ENCODE measurements at places on chromosomes 2 and 18.
A peak's percentile ranks its signal among the peaks of the same experiment; 100 is the strongest.

DNA sequence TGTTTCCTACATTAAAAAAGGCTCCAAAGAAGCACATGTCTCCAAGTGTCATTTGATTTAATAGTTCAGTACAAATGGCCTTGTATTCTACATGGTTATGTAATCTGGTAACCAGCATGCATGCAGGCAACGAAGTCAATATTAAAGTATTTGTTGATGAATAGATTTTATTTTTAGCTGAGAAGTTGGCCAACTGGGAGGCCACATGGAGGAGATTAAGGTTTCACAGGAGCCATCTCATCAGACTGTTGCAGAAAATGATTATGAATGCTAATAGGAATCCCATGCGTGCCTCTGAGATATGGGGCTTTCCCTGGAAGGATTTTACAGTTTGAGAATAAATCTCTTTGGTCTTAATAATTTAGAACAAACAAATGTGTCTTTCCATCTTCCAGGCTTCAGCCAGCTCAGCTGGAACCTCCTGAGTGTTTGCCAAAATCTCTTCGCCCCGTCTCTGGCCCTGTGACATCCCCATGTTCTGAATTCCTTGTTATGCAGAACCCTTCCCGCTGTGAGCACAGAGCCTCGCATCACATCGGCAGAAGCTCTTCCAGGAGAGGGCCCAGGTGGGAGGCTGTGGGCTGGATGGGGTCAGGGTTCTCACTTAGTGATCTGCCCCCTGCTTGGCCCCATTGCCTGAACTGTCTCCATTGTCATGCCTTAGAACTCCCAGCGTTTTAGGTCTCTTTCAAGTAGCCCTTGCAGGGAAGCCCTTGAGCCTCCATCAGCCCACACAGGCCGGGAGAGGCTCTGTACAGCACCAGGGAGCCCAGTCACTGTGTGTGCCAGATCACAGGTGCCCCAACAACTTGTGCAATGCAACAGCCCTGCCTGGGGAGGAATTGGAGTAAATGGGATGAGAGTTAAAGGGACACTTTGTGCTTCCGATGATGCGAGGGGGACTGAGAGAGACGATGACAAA is 190.5 kb upstream of the TWIST2 start:
- no peak for DNase-seq

DNA sequence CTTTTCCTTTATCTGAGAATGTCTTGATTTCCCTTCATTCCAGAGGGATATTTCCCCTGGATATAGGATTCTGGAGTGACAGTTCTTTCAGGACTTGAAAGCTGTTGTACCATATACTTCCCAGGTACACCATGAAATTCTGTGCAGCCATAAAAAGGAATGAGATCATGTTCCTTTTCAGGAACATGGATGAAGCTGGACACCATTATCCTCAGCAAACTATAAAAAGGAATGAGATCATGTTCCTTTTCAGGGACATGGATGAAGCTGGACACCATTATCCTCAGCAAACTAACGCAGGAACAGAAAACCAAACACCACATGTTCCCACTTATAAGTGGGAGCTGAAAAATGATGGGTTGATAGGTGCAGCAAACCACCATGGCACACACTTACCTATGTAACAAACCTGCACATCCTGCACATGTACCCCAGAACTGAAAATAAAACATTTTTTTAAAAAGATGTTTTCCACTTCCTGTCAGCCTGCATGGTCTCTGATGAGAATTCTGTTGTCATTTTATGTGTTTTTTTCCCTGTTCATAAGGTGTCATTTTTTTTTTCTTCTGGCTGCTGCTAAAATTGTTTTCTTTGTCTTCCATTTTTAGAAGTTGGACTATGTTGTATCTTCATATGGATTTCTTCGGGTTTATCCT is 133.3 kb downstream of the DNAH6 start:
- DNase-seq = no peak

GRCh38 chr2:111202266-111203040 is 81.7 kb downstream of the BCL2L11 start:
- no peak for DNase-seq

DNA sequence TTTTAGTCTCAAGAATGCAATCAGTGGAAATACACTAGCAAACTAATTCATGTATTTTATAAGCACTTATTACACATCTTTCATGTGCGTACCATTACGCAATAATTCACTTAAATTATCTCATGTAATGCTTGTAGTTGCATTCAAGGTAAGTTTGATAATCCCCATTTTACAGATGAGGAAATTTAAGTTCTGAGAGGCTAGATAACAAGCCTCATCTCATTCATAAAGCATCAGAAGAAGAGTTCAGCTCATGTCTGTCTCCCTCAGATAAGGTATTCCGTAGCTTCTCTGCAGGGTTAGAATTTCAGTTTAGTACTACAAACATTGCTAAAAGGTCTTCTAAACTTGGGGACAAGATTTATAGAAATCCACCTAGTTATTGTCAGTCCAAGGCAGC is 47.8 kb downstream of the HNMT start:
- no peak for DNase-seq

- DNase-seq = no peak
Observed at GRCh38 chr18:73940721-73941120, 206.9 kb downstream of the FBXO15 start.

- no peak for DNase-seq
Observed at GRCh38 chr2:46097714-46098480, 199.3 kb upstream of the EPAS1 start.

DNA sequence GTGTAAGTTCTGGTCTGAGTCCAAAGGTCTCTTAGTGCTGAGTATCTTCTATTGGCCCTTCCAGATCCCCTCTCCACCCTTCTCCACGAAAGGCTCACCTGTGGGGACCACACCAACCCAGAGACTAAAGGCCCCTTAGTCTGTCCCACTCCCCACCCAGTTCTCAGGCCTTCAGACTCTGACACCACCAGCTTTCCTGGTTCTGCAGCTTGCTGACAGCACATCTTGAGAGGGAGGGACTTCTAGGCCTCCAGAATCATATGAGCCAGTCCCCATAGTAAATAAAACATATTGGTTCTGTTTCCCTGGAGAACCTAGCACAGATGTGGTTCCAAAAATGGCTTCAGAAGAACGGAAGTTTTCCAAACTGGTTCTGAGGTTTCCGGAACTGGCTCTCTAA is 38.5 kb upstream of the KLF11 start:
- no peak for DNase-seq

DNA sequence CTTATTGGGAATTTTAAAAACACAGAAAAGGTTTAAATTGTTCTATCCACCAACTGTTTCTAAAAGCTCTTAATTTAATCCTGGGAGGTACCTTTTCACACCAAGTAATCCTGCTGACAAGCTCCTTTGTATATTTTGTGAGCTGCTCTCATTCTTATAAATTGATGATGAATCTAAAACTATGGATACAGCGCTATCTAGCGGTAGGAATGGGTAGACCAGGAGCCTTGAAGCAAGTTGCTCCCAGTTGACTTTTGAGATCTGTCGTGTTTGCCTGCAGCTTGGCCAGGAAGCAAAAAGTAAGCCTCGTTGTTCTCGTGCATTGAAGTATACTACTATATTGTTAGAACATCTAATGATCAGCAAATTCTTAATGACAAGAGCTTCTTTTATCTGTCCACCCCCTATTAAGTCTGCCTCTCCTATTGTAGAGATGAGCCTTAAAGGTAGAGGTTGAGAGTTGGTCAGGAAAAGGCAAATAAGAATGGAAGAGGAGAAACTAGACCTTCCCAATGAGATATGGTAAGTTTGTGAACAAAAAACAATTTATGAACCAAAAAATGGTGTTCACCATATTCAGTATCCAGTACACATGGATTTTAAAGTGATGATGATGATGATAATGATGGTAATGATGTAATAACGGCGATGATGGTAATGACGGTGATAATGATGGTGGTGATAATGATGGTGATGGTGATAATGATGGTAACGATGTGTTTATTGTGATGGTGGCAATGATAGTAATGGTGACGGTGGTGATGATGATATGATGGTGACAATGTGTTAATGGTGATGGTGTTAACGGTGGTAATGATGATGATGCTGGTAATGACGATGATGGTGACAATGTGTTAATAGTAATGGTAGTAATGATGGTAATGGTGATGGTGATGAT is 212.1 kb upstream of the NCKAP5 start:
- peak; percentile 49 for DNase-seq

DNA sequence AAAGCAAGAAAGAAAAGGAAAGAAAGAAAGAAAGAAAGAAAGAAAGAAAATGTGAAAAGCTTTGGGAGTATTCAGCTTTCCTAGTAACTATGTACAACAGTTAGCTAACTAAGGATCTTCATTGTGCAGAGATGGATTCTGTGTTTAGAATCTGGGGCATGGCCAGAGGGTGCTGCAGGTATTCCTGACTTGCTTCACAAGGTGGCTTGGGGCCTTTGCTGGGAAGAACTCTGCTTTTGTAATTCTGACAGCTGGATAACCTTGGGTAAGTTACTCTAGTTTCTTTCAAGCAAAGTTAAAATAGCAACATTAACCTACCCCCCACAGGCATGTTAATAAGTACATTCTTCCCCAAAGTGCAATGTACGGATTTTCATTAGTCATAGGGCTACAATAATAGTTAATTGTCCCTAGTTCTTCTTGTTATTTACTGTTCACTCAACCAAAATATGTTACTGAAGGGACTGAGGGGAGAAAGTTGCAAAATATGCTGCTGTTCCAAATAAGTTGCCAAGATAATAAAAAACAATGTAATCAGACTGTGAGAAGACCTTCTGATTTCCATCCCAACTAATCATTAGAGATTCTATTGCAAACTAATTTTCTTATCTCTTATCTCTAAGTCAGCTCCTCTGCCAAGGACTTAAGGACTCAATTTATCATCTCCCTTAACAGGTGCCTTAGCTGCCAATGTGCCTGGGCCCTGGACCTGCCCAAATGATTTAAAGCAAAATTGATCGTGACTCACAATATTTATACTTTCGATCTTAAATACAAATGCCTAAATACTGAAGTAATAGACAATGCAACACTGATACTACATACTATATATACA is 50.3 kb downstream of the SERPINB8 start:
- no peak for DNase-seq

- no peak for DNase-seq
Observed at GRCh38 chr2:65161551-65162100, 31.7 kb upstream of the RAB1A start.

GRCh38 chr2:222568865-222569264 is 87.0 kb downstream of the FARSB start:
- DNase-seq = peak; percentile 73

- DNase-seq = no peak
Observed at GRCh38 chr2:172464400-172465129, 37.2 kb downstream of the ITGA6 start.

Measured in NCI-H1092 (cell line).